ENCODE measurements at places on chromosomes 5 and 9.

- no peak for DNase-seq
Observed at GRCh38 chr5:57445705-57446037, 36.9 kb downstream of the ACTBL2 start.

GRCh38 chr5:153365547-153365946, 124.9 kb upstream of the GRIA1 start:
- no peak for DNase-seq

GRCh38 chr5:172885597-172886340, 51.7 kb downstream of the ERGIC1 start:
- no peak for DNase-seq

- DNase-seq = no peak
Observed at GRCh38 chr5:138241688-138242571, 28.8 kb upstream of the CDC23 start.

GRCh38 chr5:38420246-38420645, 136.2 kb downstream of the LIFR start:
- no peak for DNase-seq

GRCh38 chr5:113212244-113212920, 222.4 kb downstream of the TSSK1B start:
- DNase-seq = peak; percentile 92

GRCh38 chr9:14923701-14924100, 13.5 kb upstream of the FREM1 start:
- DNase-seq = no peak

- DNase-seq = no peak
Observed at GRCh38 chr5:40171971-40172370, 507.7 kb upstream of the PTGER4 start.

DNA sequence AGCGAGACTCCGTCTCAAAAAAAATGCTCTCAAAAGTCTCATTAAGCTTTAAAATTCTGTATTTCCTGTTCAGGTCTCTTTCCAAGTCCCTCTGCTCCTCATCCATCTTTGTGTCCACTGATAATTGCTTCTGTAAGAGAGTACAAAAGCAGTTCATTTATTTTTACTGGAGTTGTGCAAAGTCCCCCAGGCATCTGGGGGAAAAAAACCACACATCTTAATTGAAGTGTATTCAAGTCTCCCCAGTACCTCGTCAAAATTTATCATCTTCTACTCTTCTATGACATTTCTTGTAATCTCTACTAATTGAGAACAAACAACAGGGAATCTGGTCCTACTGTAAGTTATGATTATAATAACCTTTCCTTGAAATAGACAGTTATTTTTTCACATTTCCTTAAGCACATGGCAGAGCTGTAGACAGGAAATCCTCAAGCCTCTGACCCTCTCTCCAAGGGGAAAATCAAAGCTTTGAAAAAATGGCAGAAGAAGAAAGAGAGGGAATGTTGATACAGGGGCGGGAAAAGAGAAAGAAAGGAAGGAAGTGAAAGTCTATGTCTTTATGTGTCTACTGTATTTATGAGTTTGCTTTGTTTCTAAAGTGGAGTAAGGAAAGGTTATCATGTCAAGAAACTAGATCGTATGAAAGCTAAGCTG, 51.5 kb downstream of the RAI14 start:
- DNase-seq = no peak
